Sciatic nerve (tissue), 2 donors: ENCODE measurements at places on chromosomes 2 and 18. TPM values are rescaled to one million over a fixed set of nuclear protein-coding genes. Genes with fewer than 3 reads are reported as not detected.

GRCh38 chr2:196341277-196341841 is 170.0 kb upstream of the STK17B start:
- no peak for DNase-seq

GRCh38 chr2:147348931-147349555 is 495.8 kb upstream of the ACVR2A start:
- DNase-seq = no peak

- DNase-seq = no peak
Observed at GRCh38 chr18:25164848-25165811, 186.8 kb downstream of the ZNF521 start.

GRCh38 chr2:131445896-131446295 is 30.0 kb upstream of the TUBA3D start:
- no peak for DNase-seq

GRCh38 chr2:43559391-43560230 is 36.2 kb downstream of the THADA start:
- no peak for DNase-seq

- DNase-seq = no peak
Observed at GRCh38 chr2:177296040-177296439, 31.5 kb upstream of the NFE2L2 start.

- no peak for DNase-seq
Observed at GRCh38 chr2:45622336-45623075, 11.4 kb upstream of the SRBD1 start.

Gene RAB3GAP1
- 50.3 TPM for total RNA-seq

Gene IL36B
- total RNA-seq = not detected

Gene DSC2
- 7.4 TPM for total RNA-seq

Gene SP100
- total RNA-seq = 126 TPM
